ENCODE measurements at places on chromosomes 3 and 15. TPM values are rescaled to one million over a fixed set of nuclear protein-coding genes. Genes with fewer than 3 reads are reported as not detected.

GRCh38 chr15:66089509-66089908 lies 164.0 kb downstream of the MEGF11 start:
- no peak overlapping the region for H3K27ac ChIP-seq
- peaks cover 7% of the 10 kb centered on the region for H3K4me1 ChIP-seq
- no peak for DNase-seq

The GRK7 gene
- not detected for total RNA-seq

DNA sequence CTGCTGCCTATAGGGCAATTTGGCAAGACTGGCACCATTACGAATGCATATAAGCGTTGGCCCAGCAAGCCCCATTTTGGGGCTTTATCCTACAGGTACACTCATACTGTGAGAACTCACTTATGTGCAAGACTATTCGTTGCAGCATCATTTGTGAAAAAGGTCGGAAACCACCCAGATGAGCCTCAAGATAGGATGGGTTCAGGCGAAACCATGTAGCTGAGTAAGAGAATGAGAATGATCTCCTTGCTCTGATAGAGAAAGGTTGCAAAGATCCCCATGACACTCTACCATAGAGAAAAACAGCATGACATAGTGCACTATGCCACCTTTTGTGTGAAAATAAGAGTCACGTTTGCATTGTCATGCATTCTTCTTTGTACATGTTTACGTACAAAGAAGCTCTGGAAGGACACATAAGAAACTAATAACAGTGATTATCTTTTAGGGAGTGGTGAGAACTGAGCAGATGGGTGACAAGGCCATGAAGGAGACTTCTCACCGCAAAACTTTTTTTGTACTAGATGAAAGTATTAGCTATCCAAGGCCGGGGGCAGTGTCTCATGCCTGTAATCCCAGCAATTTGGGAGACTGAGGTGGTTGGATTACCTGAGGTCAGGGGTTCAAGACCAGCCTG lies 50.0 kb downstream of the RHCG start:
- DNase-seq = no peak
- no peaks in the 10 kb centered on the region for H3K4me1 ChIP-seq
- H3K27me3 ChIP-seq = no peaks in the 10 kb centered on the region
- no peaks in the 10 kb centered on the region for H3K36me3 ChIP-seq
- H3K27ac ChIP-seq = no peak overlapping the region

DNA sequence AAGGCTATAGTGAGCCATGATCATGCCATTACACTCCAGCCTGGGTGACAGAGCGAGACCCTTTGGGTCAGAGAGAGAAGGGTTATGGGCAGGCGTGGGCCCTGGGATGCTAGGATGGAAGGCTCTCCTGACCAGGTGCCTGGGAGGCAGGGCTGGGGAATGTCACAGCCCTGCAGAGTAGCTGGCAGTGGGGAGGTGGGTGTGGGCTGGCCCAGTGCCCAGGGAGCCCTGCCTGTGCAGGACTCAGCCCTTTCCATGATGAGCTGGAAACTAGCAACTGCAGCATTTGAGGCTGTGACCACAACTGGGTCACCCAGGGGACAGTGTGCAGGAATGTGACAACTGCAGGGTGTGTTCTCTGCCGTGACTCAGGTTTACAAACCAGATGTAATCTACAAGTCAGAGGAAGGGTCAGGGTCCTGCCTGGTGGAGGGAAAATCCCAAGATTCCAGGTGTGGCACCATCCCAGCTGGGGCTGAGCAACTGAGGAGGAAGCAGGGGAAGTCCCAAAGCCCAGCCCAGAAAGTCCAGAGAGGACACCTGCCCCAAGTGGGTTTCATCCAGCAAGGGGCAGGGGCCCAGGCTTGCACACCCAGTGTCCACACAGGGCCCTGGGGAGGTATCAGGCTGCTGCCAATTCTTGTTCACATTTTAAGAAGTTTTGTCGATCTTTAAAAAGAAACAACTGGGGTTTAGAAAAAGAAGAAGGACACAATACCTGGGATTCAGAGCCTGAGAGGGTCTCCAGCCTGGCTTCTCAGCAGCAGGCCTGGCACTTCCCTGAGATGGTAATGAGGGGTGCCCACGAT lies 45.5 kb downstream of the SLC28A1 start:
- DNase-seq = no peak
- H3K4me3 ChIP-seq = no peak overlapping the region
- no peak overlapping the region for H3K27ac ChIP-seq
- no peaks in the 10 kb centered on the region for H3K27me3 ChIP-seq
